Activated CD8-positive, alpha-beta memory T cell treated with anti-CD3 and anti-CD28 coated beads, Interleukin-2, amount 10 ng/mL, durations not matched to agents 7 days and 5 days (primary cell): ENCODE measurements at places on chromosomes 6 and 20. TPM values are rescaled to one million over a fixed set of nuclear protein-coding genes. Genes with fewer than 3 reads are reported as not detected.

DNA sequence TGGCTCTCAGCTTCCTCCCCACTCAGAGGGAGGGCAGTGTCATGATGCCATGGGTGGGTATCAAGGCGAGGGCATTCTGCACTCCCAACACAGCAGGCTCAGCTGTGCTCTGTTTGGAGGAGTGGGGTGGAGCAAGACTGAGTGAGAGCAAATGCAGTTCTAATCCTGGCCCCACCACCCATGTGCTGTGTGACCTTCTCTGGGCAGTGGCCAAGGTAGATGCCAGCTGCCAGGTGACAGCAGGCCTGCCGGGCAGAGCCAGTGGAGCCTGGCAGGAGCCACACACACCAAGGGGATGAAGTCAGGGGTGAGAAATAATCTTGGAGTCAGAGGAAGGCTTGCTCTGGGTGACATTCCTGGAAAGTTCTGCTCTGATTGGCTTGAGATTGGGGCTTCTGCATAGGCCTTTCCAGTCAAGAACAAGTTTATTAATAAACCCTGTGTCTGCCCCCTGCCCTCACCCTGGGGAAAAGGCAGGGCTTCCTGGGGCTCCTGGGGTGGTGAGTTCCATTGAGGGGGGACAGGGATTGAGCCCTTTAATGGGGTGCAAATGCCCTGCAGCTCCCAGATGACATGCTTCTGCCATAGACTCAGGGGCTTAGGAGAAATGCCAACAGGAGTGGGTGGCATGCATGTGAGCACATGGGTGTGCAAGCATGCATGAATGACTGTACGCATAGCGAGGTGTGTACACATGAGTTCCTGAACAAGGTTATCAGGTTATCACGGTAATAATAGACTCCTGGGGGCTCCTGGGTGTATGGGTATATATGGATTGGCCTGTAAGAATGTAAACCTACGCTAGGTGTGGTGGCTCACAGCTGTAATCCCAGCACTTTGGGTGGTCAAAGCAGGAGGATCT is 134.2 kb downstream of the MRPL14 start:
- H3K36me3 ChIP-seq, result no peaks in the 10 kb centered on the region
- peaks cover 3% of the 10 kb centered on the region for H3K27me3 ChIP-seq
- H3K27ac ChIP-seq, result no peak overlapping the region
- no peak for DNase-seq

DNA sequence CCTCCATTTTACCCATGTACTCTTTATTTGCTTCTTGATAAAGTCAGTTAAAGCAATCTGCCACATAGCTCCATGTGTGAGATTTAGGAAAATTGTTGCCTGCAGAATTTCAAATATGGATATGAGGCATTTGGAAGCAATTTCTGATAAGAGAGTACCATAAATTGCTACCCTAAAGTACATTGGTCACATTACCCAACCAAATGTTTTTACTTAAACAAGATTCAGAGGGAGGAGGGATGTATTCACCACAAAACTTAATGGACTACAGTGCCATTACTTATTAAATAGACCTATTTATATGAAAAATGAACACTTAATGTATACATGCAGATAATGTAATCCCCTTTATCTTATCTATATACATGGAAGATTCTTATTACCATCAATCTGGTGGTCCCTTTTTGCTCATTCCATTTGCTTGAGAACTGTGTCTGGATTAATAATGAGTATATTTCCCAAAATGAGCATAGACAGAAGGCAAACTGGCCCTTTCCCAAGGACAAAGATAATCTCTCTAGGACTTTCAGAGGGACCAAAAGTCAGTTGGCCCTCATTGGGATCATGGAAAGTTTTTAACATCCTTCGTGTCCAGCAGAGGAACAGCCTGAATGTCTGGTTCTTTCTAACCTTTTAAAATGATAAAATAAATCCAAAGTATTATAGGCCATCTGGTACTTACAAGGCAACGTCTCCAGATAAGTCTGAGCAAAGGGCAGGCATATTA is 526.4 kb downstream of the CBLN4 start:
- no peak overlapping the region for H3K27ac ChIP-seq
- H3K4me3 ChIP-seq, result no peak overlapping the region
- no peak for DNase-seq
- no peaks in the 10 kb centered on the region for H3K4me1 ChIP-seq

GRCh38 chr6:1113916-1114540 is 197.9 kb upstream of the FOXQ1 start:
- no peak for DNase-seq
- no peak overlapping the region for H3K27ac ChIP-seq
- H3K27me3 ChIP-seq, result peaks cover 11% of the 10 kb centered on the region
- no peak overlapping the region for H3K4me3 ChIP-seq

DNA sequence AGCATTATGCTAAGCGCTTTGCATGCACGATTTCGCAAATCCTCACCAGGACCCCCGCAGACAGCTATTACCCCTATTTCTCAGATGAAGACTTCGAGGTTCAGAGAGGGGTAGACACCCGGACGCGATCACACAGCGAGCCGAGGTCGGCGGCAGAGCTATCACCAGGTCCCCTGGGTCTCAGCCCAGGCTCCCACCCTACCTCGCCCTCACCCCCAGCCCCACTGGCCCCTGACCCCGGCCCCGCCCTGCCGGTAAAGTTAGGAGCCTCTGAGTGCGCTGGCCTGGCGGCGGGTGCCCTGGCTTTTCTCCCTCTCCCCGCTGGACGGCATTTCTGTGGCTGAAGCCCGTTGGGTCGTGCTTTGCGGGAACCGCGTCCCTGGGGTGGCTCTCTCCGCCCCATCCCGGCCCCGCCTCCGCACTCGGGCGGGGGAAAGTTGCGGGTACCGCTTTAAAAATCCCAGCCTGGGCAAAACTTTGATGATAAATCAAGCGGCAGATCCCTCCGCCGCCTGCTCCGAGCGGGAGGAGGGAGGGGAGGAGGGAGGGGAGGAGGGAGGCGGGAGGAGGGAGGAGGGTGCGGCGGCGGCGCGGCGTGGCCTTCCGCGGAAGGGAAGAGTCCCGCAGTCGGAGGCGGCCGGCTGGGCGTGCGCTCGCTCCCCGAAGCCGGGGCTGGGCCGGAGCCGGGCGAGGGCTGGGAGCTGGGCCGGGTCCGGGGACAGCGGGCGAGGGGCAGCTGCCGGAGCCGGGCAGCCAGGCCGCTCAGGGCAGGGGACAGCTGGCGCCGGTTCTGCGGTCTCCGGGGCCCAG is at the start of gene VSTM2L:
VSTM2L (plus strand) TSS at position 624 of the 810 bp plus-strand sequence. CDS start 224 bp downstream, outside the sequence.
- no peak within 1 kb of the TSS for H3K27ac ChIP-seq
- no peak for DNase-seq
- H3K4me1 ChIP-seq, result peaks cover 9% of the 10 kb centered on the region
- H3K4me3 ChIP-seq, result peak within 1 kb of the TSS; percentile 13

GRCh38 chr20:1563598-1563997 is 6.1 kb upstream of the SIRPD start:
- no peaks in the 10 kb centered on the region for H3K27me3 ChIP-seq
- no peaks in the 10 kb centered on the region for H3K4me1 ChIP-seq
- peaks cover 13% of the 10 kb centered on the region for H3K36me3 ChIP-seq
- H3K27ac ChIP-seq, result no peak overlapping the region
- H3K4me3 ChIP-seq, result no peak overlapping the region

DNA sequence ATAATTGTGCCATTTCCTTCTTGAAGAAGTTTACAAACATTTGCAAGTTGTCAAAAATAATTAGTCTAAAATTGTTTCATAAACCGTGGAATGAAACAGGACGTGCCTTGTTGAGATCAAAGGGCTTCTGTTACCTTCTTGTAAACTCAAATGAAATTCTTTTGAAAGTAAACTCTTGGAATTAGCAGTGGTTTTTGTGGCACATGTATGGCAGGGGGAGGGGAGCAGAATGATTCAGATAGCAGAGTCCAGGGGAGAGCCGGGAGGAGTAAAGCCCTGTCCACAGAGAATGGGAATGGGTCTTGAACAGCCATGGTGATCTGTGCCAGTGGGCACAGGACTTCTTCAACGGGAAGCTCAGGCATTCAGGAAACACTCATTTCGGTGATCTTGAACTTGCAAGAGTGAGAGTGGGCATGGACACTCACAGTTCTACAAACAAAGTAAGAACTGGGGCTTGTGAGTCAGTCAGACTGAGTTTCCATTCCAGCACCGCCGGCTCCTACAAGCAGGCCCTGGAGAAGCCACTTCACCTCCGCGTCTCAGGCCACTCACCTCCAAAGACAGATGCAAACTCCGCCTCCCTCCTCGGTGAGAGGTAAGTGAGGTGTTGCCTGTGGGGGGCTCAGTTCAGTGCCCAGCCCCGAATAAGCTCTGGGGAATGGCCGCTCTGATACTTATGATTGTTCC is 143.1 kb downstream of the CDH26 start:
- no peaks in the 10 kb centered on the region for H3K36me3 ChIP-seq
- no peak for DNase-seq
- no peak overlapping the region for H3K27ac ChIP-seq
- peaks cover 11% of the 10 kb centered on the region for H3K4me1 ChIP-seq
- peaks cover 10% of the 10 kb centered on the region for H3K27me3 ChIP-seq
- no peak overlapping the region for H3K4me3 ChIP-seq

DNA sequence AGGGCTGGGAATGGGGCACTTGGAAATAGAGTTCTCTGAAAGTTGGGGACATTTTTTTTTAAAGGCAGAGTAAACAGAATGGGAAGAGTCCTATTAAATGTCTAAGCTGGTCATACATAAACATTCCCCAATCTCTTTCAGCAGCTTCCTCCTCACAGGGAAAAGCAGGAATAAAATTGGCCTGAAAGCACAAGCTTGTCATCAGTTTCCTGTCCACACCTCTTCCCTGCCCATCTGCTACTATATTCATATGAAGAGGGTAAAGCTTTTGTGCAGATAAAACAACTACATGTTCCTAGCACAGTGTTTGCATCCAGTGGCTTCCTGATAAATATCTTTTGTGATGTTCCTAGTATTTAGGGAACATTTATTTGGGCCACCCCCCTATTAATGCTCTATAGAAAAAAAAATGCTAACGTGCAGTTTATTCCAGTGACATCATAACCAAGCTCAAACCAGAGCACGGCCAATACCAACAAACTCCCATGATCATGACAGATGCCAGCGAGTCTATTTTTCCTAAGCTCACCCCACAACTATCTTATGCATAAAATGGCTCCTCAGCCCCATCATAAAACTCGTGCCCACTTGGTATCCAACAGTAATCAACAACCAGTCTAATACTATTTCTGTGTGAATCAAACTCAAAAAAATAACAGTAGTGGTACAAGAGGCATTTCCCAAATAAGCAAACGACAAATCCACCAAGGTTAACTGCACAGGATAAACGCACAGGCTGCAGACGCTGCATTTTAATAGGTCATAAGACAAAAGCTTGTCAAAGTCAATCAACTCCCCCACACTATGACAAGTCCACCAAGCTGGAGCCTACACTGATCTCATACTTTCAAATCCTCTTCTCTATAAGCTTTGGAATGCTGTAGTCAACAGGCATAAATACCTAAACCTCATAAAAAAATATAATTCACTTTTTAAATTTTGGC is 95.3 kb downstream of the EPB41L2 start:
- no peak for DNase-seq
- no peak overlapping the region for H3K27ac ChIP-seq
- H3K4me3 ChIP-seq, result no peak overlapping the region
- peaks cover 3% of the 10 kb centered on the region for H3K4me1 ChIP-seq
- H3K27me3 ChIP-seq, result no peaks in the 10 kb centered on the region

DNA sequence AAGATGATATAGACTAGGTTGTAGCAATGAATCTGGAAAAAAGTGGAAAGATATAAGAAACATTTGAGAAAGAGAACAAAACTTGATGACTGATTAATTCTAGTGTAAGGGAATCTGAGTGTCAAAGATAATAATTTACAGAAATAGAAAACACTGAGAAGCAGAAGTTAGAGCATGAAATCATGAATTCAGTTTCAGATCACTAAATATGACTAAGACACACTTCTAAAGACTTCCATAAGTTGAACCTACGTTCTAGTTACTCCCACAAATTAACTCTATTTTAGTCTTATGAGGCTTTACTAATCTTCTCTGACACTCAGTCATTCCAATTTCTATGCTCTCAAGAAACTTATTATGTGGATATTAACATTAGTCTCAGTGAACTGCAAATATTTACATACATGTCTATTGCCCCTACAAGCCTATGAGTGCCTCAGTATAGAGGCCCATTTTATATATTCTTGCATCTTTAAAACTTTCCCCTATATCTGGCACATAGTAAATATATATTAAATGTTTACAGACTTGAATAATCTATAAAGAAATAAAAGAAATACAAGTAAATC is 30.4 kb downstream of the IBTK start:
- H3K4me3 ChIP-seq, result no peak overlapping the region
- DNase-seq, result no peak
- H3K36me3 ChIP-seq, result peaks cover 39% of the 10 kb centered on the region
- no peaks in the 10 kb centered on the region for H3K27me3 ChIP-seq

DNA sequence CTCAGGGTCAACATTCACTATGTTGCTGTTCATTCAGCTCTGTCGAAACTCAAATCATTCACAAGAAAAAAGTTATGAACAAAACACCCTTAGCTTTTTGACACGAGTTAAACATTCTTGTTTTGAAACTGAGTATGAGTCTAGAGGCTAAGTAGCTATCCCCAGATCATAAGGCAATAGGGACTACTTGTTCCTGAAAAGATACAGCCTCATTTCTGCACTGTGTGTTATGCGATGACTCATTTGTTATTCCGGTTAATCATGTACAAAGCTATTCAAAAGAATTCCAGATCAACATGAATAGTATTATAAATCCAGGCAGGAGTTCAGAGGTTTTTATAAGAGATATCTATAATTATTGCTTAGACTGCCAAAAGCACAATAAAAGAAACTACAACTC is 908.0 kb downstream of the QKI start:
- no peaks in the 10 kb centered on the region for H3K36me3 ChIP-seq
- H3K4me3 ChIP-seq, result no peak overlapping the region
- no peak for DNase-seq
- H3K27ac ChIP-seq, result no peak overlapping the region
- no peaks in the 10 kb centered on the region for H3K4me1 ChIP-seq

DNA sequence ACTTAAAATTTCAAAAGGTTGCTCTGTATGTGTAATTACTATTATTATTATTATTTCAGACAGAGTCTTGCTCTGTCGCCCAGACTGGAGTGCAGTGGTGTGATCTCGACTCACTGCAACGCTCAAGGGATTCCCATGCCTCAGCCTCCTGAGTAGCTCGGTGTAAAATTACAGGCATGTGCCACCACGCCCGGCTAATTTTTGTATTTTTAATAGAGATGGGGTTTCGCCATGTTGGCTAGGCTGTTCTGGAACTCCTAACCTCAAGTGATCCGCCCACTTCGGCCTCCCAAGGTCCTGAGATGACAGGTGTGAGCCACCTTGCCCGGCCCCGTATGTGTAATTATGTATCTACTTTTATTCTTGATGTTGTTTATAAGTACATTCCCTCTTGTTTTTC is 65.3 kb upstream of the ZNF217 start:
- peaks cover 60% of the 10 kb centered on the region for H3K4me1 ChIP-seq
- DNase-seq, result no peak
- H3K36me3 ChIP-seq, result no peaks in the 10 kb centered on the region
- H3K27ac ChIP-seq, result no peak overlapping the region

The DDO gene
- total RNA-seq, result not detected

The SLC2A10 gene
- total RNA-seq, result not detected

The LY6G6D gene
- total RNA-seq, result not detected

The PPARD gene
- 16.4 TPM for total RNA-seq

The SYCP2L gene
- total RNA-seq, result 0.37 TPM

The BPIFA1 gene
- total RNA-seq, result not detected
